RWPE1 (cell line): ENCODE measurements at places on chromosomes 11 and 22.

DNA sequence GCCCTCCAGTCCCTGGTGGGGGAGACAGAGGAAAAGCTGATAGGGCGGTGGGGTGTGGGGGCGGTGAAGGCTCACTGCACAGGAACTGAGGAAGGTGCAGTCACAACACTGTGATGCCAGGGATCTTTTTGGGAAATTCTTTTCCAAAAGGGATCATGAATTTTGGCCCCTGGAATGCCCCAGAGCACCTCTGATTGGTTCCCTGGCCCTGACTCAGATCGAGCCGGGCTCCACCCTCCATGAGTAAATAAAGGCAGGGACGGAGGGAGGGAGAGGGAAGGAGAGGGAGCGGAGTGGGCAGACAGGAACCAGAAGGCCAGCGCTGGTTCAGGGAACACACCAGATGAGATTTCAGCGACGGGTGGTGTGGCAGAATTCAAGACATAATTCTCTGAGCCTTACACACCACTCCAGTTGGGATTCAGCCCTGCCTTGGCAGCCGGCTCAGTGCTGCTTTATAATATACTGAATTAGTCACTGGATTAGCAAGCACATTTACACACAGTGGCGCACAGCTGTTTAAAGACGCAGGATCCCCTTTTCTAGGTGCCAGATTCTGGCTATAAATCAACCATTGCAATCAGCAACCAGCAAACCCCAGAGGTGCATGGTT lies 80.3 kb downstream of the ETS1 start:
- DNase-seq = peak; percentile 92

- DNase-seq = no peak
These were observed 542 bp downstream of the HPS4 start for GRCh38 chr22:26483043-26483438.

DNA sequence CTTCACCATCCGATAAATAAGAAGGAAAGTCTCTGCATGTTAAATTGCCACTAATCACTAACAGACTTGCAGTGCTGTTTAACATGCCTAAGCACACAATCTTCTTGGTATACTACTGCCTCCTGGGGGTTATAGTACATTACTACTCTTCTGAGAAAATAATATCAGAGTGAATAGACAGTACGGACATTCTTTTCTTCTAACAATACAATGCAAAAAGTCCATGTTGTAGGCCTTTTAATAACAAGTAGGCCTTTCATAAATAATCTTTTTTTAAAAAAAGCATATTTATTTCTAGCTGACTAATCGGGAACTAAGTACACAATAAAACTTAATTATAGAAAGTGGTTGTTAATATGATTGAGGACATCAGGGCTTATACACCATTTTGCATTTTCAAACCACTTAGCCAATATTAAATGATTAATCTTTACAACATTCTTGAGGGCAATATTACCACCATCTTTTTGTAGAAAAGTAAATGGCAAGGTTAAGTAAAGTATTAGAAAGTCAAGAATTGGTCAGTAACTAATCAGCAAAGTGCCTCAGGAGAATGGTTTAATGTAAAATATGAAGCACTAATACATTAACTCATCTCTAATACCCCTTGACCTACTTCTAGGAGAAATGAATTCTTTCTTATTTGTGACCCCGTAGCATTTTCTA lies 84.7 kb downstream of the TTC28 start:
- DNase-seq = peak; percentile 29

GRCh38 chr11:12184699-12185098 lies 74.3 kb downstream of the MICAL2 start:
- DNase-seq = no peak

DNA sequence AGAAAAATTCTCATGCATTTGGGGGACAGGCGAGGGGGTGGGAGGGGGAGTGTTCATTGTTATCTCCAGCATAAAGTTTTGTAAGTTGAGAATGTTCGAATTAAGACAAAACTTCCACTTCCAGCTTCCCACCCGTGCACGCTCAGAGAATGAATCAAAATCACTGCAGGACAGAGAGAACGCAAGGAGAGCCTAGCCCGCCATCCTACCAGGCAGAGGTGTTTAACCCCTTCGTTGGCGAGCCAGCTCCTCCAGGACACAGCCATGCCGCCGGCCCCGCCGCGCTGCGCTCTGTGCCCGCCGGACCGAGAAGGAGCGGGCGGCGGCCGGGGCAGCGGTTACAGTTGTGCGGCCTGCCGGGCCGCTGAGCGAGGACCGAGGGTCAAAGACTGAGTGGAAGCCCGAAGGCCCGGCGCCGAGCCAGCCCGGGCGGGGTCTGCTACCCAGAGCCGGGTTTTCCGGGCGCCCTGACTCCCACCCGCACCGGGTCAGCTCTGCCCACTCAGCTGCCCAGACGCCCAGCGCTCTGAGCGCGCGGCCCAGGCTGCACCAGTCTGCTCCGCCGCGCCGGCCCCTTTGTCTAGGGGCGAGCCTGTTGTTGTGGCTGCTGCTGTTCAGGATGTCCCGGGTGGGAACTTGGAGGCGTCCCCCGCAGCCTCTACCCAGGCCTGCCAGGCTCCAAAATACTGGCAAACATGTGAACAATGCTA lies at the start of gene NOX4:
TSS of gene NOX4 (minus strand) at position 395 of the 710 bp plus-strand sequence. CDS start at position 266, 129 bp downstream.
- DNase-seq = no peak

DNA sequence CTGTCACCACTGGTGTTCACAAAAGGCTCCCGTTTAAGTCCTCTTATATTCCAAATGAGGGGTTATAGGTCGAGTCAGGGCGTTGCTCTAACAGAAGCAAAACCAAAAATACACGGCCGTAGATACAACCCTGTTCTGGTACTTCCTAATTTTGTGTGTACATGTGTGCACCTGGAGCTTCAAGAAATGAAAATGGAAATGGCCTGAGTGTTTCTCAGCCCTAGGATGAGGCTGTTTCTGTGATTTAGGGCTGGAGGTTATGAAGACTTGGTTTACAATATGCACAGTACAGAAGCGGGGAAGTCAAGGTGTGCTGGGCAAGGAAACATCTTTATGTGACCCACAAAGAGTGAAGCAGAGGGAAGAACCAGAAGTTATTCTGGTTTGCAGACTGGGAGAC lies 110.4 kb upstream of the OR4B1 start:
- no peak for DNase-seq

DNA sequence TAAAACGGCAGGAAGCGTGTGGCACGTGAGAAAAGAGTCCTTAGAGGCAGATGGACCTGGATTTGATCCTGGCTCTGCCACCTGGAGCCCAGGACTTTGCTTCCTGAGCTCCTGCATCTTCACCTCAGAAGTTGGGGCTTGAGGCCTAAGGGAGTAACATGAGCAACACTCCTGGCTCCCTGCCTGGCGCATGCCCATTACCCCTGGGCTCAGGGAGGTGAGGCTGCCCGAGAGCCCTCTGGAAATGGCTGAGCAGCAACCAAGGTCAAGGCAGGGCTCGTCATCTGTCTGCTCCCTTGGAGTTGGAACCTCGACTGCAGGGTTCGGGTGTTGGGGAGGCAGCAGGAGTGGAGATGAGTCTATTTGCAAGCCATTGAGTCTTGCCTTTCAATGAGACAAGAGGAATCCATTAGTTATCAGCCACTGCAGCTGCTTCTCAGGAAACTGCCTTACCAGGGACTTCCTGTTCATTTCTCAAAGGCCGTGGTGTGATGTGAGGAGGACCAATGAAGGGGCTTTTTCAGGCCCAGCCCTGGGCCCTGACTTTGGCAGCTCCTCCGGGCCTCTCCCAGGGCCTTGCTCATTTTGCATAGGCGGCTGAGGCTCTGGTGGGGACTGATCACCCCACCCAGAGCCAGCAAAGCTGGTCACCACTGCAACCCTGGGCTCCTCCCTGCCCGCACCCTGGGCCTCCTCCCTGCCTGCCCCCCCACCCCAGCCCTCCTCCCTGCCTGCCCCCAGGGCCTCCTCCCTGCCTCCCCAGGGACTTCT lies 6.4 kb downstream of the FADS2 start:
- DNase-seq = no peak

DNA sequence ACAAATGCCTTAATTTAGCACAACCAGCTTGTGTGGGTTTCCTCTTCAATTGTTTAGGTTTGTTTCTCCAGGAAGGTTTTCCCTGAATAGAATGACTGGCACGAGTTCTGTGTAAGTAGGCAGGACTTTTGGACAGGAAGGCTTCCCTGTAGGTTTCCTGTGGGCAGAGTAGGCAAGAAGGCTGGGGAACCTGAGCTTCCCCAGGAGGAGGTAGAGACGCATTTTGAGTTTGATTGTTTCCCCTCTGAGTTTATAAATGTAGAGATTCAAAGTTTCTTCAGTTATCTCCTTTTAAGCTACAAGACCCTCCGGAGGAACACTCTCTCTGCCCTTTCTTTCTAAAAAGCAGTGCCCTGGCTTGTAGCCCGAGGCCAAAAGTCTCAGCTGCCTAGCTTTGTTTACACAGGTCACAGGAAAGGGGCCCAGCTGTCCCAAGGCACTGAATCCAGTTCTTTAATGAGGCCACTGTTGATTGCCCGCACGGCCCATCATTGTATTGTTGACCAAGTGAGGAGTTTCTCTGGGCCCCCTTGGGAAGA lies 66.6 kb upstream of the RDX start:
- DNase-seq = no peak

DNA sequence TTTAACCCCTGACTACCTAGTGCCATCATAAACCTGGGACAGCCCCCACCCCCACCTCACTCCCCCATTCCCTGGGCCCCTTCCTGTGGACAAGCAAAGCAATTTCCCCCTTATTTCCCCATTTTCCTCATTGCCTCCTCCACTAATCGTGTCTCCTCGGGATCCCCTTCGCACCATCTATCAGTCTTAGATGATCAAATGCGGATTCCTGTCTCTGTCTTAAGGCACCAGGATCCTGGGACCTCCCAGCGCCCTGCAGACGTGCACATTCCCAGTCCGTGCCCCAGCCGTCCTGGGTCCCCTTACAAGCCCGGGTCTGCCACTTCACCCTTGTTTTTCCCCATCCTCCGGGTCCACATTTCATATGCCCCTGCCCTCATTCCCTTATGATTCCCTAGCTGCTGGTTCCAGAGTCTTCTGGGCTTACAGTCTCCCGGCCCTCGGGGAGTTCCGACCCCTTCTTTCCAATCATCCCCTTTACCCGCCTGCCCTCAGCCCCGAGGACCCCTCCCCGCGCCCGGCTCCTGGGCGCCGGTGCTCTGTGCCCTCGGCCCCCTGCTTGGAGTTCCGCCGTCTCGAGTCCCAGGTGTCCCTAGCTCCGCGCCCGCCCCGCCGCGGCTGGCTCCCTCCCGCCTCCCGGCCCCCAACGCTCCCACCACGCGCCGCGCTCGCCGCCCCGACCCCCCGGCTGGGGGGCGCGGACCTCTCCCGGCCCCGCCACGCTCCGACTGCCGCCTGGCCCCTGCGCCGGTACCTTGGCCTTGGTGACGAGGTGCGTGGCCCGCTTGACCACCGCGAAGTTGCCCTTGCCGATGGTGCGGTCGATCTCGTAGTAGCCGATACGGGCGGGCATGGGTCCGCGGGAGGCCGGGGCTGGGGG lies 599 bp downstream of the SIK3 start:
- DNase-seq = peak; percentile 36

- no peak for DNase-seq
These were observed 328.5 kb downstream of the CNTN5 start for GRCh38 chr11:99349151-99349673.

- DNase-seq = no peak
These were observed 60.4 kb downstream of the TRAF6 start for GRCh38 chr11:36449561-36450096.

GRCh38 chr11:129790106-129790505 lies 25.5 kb upstream of the TMEM45B start:
- no peak for DNase-seq
